Cerebellar nuclear complex (tissue), 1 donor: ENCODE measurements at places on chromosomes 2 and 18.

GRCh38 chr18:67766930-67767329 is 250.4 kb upstream of the DSEL start:
- no peak for DNase-seq

GRCh38 chr2:237864444-237864931 is 5.1 kb downstream of the RAMP1 start:
- no peak for DNase-seq

DNA sequence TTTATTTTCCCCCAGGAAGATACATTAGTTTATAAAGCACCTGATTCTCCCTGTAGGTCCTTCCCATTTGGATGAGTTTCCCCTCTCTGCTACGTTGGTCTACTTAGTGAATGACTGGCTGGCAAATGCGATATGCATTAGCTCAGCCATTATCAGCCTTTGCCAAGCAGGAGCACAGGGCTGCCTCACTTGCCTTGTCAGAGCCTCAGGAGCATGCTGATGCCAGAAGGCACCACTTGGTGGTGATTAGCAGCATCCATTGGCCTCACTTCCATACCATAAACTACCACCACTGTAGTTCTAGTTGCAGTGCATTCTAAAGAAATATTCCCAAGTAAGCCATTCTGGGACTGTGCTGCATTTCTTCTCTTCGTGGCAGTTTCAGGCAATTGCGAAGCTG is 442.8 kb upstream of the CHST9 start:
- DNase-seq, result no peak

- DNase-seq, result no peak
Observed at GRCh38 chr2:85853499-85854165, 35.2 kb downstream of the ST3GAL5 start.

- peak; percentile 51 for DNase-seq
Observed at GRCh38 chr18:8662560-8663255, 42.6 kb upstream of the MTCL1 start.

GRCh38 chr2:24613154-24613814 is 122.2 kb downstream of the NCOA1 start:
- no peak for DNase-seq

DNA sequence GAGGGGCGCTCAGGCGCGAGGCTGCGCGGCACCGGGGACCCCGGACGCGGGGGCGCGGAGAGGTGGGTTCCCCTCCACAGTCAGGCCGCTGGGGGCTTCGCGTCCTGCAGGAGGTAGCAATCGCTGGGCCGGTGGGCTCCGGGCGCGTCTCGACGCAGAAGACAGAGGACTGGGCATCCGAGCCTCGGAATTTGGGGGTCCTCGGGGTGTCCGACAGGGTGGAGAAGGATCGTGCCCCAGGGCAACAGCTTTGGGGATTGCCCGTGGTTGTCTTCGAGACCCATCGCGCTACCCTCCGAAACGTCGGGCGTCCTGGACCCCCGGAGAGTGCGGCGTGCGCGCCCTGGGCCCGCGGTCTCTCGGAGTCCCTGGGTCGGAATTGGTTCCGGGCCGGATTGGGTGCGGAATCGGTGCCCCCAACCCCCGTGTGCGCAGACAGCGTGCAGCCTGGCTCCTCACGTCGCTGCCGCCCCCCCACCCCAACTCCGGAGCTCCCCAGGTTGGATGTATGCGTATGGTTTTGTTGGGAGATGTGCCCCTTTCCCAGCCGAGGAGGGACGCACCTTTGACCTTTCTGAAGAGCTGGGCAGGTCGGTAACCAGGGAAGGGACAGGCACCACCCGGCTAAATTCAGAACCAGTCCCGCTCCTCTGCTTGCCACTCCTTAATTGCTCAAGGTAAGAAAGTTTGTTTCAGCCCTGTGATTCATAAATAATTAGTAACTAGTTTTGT is 750 bp downstream of the NPAS2 start:
- no peak for DNase-seq

- no peak for DNase-seq
Observed at GRCh38 chr18:41820784-41821183, 134.2 kb upstream of the PIK3C3 start.

DNA sequence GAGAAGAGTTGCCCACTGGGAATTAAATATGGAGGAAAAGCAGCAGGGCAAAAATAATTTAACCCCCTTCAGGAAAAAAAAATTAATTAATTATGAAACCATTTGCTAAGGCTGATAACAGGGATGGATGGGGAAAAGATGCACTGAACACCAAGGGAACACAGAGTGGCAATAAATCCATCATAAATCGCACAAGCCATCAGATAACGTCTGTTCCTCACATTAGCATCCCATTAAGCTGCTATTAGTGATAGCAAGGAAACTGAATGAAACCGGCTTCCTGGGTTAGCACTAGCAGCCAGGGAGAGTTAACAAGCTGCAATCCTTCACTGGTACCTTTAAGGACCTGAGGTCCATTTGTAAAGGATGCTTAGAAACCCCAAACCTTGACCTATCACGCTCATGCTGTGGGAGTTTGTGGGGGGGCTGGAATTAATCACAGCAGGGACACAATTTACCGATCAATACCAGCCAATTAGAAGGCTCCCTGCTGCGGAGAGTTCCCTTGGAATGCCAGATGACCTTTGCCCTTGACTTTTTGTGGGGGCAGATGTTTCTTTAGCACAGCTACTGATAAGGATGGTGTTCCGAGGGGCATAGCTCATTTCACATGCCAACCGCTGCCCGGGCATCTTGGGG is 175.5 kb upstream of the KLF7 start:
- no peak for DNase-seq

DNA sequence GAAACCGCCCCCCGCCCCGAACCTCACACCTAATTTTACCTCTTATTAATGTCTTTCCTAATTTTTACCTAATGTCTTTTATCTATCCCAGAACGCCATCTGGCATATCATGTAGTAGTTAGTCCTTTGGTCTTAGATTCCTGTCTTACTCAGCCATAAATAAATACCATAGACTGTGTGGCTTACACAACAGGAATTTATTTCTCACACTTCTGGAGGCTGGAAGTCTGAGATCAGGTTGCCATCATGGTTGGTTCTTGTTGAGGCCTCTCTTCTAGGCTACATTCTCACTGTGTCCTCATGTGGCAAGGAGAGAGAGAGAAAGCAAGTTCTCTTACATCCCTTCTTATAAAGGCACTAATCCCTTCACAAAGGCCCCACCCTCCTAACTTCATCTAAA is 46.8 kb downstream of the RHBDD1 start:
- DNase-seq, result no peak

- DNase-seq, result no peak
Observed at GRCh38 chr2:120740375-120740764, 4.7 kb downstream of the GLI2 start.

DNA sequence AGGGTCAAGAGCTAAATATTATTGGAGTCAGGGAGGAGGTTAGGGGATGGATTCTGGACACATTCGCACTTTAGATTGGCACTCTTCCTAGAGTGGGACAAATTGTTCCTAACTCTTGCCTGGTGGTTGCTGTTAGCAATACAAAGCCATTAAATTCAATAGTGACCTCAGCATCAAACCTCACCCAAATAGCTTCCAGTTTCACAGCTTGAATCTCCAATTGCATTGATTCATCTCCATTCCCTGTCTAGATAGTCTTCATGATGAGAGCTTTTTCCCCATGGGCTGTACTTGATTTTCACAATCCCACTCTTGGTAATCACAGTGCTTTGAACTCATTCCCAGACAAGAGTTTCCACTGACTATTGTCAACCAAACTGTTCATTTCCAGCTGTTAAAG is 585.9 kb upstream of the SYT4 start:
- no peak for DNase-seq

GRCh38 chr2:236993286-236993685 is 92.4 kb upstream of the COPS8 start:
- no peak for DNase-seq

GRCh38 chr18:13401826-13402225 is 183.3 kb downstream of the LDLRAD4 start:
- no peak for DNase-seq

DNA sequence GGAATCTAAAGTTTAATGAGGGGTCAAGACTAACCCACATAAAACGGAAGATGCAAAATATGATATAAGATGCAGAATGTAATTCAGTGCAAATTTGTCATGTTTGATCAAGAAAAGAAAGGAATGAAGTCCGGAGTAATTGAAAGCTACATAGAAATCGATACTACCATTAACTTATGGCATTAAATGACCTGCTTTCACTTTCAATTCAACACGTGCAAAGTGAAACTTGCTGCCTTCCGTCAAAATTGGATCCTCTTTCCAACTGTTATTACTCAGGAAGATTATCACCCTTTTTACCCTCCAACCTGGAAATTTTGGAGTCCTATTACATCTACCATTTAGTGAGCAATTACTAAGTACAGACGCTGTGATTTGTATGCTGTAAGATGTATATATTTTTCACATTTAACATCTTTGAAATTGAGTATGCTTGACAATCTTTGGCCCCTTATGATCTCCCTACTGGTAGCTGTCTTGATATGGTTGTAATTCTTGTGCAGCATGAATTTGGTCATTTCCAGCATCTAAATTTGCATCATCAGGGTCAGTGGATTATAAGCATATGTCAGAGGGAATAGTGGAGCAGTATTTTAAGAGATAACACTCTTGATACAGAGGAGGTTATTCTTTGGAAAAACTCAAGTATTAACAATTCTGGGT is 18.6 kb downstream of the UNC80 start:
- DNase-seq, result no peak

DNA sequence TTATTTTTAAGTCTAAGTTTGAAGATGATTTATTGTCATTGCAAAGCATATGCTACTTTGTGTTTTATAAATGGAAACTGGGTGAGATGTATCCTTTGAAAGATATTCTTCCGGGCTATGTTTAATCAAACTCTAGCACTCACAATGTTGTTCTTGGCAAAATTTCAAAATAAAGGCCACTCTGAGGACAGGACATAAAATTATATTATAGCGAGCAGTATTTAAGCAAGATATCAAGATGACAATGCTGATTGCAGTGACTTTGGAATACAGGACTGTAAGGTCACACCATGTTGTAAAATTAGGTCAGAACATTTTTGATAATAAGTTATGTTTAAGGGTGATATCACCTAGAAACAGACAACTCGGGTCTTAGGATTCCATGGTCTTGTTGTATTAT is 14.2 kb downstream of the RPRM start:
- no peak for DNase-seq

DNA sequence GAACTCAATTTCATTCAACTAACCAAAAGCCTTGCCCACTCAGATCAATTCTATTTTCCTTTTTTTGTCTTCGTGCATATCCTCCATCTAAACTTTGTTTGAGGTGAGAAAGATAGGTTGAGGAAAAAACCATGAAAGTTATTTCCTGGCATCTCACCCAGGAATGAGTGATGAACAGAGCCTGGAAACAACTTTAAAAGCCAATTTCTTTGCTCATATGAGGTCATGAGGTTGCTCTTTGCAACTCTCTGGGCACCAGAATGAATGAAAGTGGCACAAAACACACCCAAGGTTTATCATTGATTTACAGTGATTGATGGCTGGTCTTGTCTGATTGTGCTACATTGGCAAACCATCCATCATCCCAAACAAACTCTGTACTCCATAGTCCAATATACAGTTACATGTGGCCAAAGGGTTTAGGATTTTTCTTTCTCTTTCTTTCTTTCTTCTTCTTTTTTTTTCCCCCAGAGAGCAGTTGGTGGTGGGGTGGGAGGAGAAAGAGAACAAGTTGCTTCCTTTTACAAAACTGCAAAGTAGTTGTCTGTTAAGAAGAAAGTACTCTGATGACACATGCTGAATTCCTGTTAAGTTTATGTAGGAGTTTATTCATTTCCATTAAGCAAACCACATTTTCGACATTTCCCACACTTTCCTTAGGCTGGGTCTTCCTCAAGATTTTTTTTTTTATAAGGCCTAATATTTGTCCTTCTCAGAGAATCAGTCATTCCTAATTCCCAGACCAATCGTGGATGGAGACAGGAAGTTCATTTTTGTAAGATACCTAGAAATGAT is 575.9 kb upstream of the ZEB2 start:
- no peak for DNase-seq

DNA sequence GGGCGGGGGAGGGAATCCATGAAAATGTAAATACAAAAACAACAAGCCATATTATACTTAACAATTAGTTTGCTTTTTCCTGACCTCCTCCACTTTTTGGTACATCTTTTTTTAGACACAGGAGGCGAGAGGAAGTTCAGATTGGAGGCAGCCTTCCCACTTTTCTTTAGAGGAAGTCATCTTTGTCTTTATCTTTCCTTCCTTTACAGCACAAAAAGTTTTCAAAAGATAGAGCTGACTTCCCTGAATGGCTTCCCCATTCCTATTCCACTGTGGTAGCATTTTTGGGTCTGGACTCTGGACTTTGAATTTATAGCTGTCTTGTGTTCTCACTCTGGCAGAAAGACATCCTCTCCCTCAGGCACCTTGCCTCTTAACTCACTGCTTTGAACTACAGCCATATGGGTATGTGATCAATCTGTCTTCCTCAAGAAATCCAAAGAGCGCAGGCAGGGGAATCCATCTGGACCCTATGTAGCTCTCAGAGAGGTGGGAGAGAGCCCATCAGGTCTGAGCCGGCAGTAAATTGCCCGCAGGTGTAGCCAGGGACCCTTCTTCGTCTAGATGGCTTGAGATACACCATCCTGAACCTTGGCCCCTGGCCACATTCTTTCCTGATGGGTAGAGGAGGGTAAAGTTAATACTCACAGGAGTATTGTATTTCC is 101.9 kb downstream of the AQP4 start:
- no peak for DNase-seq

GRCh38 chr2:122535960-122536505 is 780.6 kb downstream of the TSN start:
- no peak for DNase-seq

DNA sequence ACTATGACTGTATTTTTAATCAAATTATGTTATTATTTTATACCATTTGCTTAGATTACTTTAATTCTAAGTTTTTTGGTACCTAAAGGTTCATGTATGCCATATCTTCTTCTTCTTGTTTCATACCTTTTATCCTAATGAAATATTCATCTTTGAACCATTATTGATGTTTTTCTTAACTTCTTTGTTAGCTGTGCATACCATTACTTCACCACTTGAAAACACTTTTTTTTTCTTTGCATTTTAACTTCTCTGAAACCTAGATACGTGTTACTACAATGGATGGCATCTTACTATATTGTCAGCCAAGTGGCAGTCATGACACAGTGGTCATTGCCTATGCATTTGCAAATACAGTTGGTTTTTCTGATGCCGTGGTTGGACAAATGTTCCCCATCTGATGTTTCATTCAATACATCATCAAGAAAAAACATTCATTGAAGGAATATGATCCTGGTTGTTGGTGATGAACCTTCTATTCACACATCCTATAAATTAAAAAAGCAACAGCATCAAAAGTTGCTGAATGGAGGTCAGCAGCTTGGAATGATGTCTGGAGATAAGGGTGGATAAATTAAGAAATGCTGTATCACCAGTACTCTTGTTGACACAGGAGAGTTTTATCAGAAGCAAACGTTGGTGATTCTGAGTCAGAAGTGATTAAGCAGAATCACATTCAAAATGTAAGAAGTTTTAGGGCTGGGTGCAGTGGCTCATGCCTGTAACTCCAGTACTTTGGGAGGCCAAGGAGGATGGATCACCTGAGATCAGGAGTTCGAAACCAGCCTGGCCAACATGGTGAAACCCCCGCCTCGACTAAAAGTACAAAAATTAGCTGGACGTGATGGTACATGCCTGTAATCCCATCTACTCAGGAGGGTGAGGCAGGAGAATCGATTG is 7.4 kb downstream of the IL36A start:
- no peak for DNase-seq

- DNase-seq, result no peak
Observed at GRCh38 chr2:74205596-74205995, 7.2 kb downstream of the MTHFD2 start.
